Lower lobe of right lung (tissue), 2 donors: ENCODE measurements at places on chromosomes 4 and X. TPM values are rescaled to one million over a fixed set of nuclear protein-coding genes. Genes with fewer than 3 reads are reported as not detected.

The PABPC5 gene
- total RNA-seq, result 1.6 TPM

The SCRG1 gene
- 0.32 TPM for total RNA-seq

The PITX2 gene
- not detected for total RNA-seq

The NCBP2L gene
- total RNA-seq, result not detected
